Nasal cavity respiratory epithelium epithelial cell of viscerocranial mucosa (primary cell): ENCODE measurements at places on chromosomes 6 and 20. TPM values are rescaled to one million over a fixed set of nuclear protein-coding genes. Genes with fewer than 3 reads are reported as not detected.

The ERVFRD-1 gene
- total RNA-seq: not detected in 2 replicates

The GPSM3 gene
- 0.71 and 1.0 TPM in 2 replicates for total RNA-seq

The C20orf141 gene
- total RNA-seq: not detected in 2 replicates

The ADAM33 gene
- not detected in 2 replicates for total RNA-seq

The SPEF1 gene
- 0.14 TPM in 1 of 2 replicates, not detected in the other for total RNA-seq

The PSORS1C2 gene
- not detected in 2 replicates for total RNA-seq

The OTOR gene
- total RNA-seq: not detected in 2 replicates

The EYA2 gene
- 3.4 and 12.3 TPM in 2 replicates for total RNA-seq
